Islet precursor cell (in vitro differentiated cells): ENCODE measurements at places on chromosomes 12 and 14.

DNA sequence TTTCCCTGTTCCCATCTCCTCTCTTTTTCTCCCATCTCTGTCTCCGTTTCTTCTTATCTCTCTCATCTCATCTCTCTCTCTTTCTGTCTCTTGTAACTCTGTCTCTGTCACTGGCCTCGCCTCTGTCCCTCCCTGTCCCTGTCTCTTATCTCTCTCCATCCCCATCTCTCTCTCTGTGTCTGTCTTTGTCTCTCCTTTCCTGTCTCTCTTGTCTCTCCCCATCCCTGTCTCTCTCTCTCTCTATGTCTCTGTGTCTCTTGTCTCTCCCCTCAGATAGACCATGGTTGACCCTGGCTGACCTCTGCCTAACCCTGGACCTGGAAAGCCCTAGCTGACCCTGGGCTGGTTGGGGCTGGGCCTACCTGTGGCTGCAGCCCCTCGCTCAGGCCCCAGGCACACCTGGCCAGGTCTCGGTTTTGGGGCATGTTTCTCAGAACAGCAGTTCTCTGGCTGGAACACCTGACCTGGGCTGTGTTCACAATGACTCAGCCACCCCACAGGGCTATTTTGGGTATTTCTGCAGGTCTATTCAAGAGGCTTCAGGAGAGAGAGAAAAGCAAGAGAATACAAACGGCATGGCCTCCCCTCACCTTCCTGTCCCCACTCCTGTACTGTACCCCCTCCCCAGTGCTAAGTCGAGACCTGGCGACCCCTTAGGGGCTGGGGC, 174.4 kb downstream of the TMEM121 start:
- DNase-seq = no peak

DNA sequence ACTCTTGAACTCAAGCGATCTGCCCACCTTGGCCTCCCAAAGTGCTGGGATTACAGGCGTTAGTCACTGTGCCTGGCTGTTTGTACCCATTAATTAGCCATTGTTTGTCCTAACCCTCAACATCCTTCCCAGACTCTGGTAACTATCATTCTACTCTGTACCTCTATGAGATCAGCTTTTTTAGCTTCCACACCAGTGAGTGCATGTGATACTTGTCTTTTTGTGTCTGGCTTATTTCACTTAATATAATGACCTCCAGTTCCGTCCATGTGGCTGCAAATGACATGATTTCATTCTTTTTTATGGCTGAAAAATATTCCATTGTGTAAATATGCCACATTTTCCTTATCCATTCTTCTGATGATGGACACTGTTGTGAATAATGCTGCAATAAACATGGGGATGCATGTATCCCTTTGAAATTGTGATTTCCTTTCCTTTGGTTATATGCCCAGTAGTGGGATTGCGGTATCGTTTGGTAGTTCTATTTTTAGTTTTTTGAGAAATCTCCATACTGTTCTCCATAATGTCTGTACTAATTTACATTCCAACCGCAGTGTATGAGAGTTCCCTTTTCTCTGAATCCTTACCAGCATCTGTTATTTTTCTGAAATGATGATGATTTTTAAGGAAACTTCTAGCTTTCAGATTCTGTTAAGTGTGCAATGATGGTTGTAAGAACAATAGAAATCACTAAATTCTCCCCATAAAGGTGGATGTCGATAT, 6.7 kb upstream of the PPP4R3A start:
- DNase-seq = no peak

- DNase-seq = no peak
These were observed 645.0 kb upstream of the NOVA1 start for GRCh38 chr14:27242874-27243273.

DNA sequence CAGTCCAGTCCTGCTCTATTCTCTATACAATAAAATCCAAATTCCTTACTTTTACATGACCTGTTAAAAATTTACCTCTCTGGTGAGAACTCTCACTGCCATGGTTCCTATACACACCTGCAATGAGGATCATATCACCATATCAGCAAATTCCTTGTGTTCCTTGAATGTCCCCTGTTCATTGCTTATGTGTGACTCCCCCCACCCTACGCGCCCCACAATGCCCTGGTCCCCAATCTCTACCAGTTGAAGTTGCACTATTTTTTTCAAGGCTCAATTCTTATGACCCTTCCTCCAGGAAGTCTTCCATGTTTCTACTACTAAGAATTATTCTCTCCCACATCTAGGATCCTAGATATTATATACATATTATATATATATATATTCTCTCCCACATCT, 82.2 kb upstream of the NEDD1 start:
- no peak for DNase-seq

GRCh38 chr14:36454599-36455240, 65.3 kb downstream of the NKX2-1 start:
- DNase-seq = no peak

GRCh38 chr14:71267691-71268090, 360.4 kb downstream of the PCNX1 start:
- no peak for DNase-seq

DNA sequence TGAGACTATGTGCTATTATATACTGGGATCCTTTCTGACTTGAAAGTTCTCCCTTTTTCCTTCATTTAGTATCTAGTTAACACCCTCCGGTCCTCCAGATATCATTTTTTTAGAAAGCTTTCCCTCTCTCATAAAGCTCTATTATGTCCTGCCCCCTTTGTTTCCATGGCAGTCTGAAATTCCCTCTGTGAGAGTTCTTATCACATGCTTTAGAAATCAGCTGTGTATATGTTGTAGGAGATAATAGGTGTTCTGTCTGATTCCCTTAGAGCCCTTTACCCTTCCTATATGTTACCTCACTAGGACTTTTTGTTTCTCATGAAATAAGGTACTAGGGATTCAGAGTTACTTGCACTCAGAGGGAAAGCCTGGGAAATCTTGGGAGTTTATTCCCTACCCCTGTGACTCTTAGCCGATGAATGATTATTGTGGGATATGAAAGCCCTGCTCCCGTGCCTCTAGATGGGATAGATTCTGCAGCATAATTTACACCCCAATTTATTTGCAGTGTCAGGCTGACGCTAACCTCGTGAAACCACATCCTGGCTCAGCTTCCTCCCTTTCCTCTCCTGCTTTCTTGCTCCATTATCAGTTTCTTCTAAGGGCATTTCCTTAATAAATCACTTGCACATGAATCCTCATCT, 448.4 kb downstream of the MDGA2 start:
- DNase-seq = no peak
